ENCODE measurements at places on chromosomes 3 and 15. TPM values are rescaled to one million over a fixed set of nuclear protein-coding genes. Genes with fewer than 3 reads are reported as not detected.

The CCDC51 gene
- total RNA-seq = 12.5 TPM

The CAMP gene
- not detected for total RNA-seq

The SLC51A gene
- 0.92 TPM for total RNA-seq

DNA sequence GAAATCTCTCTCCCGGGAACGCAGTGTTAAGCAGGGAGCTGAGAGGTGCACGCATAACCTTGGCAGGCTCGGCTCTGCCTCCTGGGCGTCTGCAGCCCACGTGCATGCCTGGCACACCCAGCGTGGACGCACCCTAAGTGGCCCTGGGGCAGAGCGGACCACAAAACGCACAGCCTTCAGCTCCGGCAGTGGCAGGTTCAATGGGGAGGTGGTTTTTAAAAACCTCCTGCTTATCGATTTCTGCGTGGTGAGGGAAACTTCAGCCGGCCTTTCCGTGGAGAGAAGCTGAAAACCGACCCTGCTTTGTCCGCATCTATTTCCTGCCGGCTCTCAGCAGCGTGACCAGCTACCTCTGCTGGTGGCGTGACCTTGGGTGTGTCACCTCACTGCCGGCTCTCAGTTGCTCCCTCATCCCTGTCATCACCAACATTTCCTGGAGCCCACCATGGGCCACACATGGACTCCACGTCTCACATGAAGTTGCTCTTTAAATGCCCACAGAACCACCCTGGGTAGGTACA lies 134.8 kb upstream of the MEF2A start:
- H3K27me3 ChIP-seq = no peaks in the 10 kb centered on the region
- peaks cover 23% of the 10 kb centered on the region for H3K4me1 ChIP-seq
- no peak for DNase-seq
- H3K4me3 ChIP-seq = no peak overlapping the region
- no peak overlapping the region for H3K27ac ChIP-seq

GRCh38 chr15:84631706-84632272 lies 22.3 kb downstream of the WDR73 start:
- peak overlapping the region; percentile 88 for H3K27ac ChIP-seq
- DNase-seq = no peak
- H3K4me1 ChIP-seq = peaks cover 21% of the 10 kb centered on the region
- H3K27me3 ChIP-seq = no peaks in the 10 kb centered on the region
- peaks cover 10% of the 10 kb centered on the region for H3K36me3 ChIP-seq
- peak overlapping the region; percentile 63 for H3K4me3 ChIP-seq

- peaks cover 30% of the 10 kb centered on the region for H3K4me1 ChIP-seq
- DNase-seq = peak; percentile 81
- no peaks in the 10 kb centered on the region for H3K36me3 ChIP-seq
- no peaks in the 10 kb centered on the region for H3K27me3 ChIP-seq
- H3K27ac ChIP-seq = no peak overlapping the region
Measured at GRCh38 chr15:78993931-78994530, 49.2 kb upstream of the CTSH start.

- H3K27ac ChIP-seq = no peak overlapping the region
- H3K27me3 ChIP-seq = peaks cover 66% of the 10 kb centered on the region
- H3K36me3 ChIP-seq = no peaks in the 10 kb centered on the region
- no peak overlapping the region for H3K4me3 ChIP-seq
Measured at GRCh38 chr15:74291101-74292071, 55.3 kb downstream of the CCDC33 start.

GRCh38 chr15:39584662-39585388 lies 3.9 kb downstream of the THBS1 start:
- peaks cover 46% of the 10 kb centered on the region for H3K4me1 ChIP-seq
- no peak overlapping the region for H3K27ac ChIP-seq
- no peaks in the 10 kb centered on the region for H3K27me3 ChIP-seq
- DNase-seq = no peak

DNA sequence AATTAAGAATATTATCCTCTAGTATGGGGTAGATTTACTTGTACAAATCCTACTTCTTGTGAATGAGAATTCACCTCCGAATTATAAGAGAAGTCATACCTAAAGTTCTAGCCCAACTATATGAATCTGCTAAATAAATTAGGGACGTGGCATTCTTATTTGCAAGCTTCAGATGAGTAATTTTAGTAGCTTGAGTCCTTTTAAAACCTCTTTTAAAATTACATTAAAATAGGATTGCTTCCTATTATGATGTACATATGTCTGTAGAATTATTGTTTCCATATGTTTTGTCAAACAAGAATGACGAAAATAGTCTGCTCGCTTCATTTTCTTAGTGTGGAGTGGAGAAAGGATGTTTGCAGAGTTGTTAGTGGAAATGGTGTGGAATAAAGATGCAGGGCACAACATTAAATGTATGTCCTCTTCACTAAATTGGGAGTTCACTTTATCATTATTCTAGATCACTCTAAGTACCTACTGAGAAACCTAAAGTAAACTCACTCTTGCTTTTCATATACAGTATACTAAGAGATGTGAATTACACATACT lies 59.4 kb downstream of the CMSS1 start:
- peaks cover 4% of the 10 kb centered on the region for H3K4me1 ChIP-seq
- DNase-seq = no peak
- peak overlapping the region; percentile 96 for H3K27ac ChIP-seq
- H3K4me3 ChIP-seq = no peak overlapping the region
- no peaks in the 10 kb centered on the region for H3K36me3 ChIP-seq
- no peaks in the 10 kb centered on the region for H3K27me3 ChIP-seq

GRCh38 chr3:50194903-50195500 lies 3.6 kb downstream of the GNAT1 start:
- H3K4me1 ChIP-seq = peaks cover 25% of the 10 kb centered on the region
- H3K4me3 ChIP-seq = peak overlapping the region; percentile 18
- no peak overlapping the region for H3K27ac ChIP-seq
- no peaks in the 10 kb centered on the region for H3K36me3 ChIP-seq

DNA sequence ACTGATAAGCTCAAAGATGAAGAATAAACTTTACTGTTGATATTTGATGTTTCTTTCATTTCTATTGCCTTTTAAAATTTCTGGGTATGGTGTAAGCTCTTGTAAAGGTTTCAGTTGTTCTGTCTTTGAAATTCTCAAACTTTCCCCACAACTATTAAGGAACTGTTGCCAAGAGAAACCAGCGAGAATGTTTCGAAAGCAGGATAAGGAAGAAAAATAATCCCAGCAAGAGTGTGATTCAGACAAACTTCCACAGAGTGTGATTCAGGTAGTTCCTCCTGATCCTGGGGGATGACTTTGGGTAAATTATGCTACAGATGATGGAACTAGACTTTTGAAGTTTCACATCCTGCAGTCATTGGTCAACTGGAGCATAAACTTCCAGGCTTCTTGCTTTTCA lies 632.0 kb downstream of the NSUN3 start:
- H3K4me3 ChIP-seq = no peak overlapping the region
- H3K4me1 ChIP-seq = no peaks in the 10 kb centered on the region
- no peaks in the 10 kb centered on the region for H3K27me3 ChIP-seq

The TGM4 gene
- not detected for total RNA-seq

The KCNH8 gene
- 0.29 TPM for total RNA-seq

The RASL12 gene
- 1.3 TPM for total RNA-seq

DNA sequence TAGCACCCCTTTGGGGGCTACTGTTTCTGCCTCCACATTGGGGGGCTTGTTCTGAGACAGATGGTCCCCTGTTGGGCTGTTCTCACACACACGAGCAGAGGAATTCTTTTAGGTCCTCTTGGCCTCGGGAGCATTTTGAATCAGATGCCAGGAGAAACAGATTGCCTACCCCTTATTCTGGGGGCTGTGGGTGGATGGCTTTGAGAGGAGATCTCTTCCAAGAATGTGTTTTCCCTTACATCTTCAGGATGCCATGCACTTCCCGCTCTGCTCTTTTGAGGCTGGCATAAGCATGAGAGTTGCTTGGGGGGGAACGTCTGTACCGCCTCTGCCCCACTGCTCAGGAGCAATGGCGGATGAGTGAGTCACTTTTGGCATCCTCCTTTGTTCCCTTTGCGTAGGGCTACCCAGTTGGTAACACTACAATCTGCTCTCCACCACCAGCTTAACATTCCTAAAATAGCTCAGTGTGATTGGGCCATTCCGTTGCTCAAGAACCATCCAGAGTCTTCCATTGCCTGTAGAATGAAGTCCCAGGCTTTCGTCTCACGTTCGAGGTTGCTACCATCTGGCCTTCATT lies 154.4 kb downstream of the RPLP1 start:
- no peaks in the 10 kb centered on the region for H3K27me3 ChIP-seq
- DNase-seq = no peak
- peaks cover 23% of the 10 kb centered on the region for H3K4me1 ChIP-seq
- H3K4me3 ChIP-seq = no peak overlapping the region
- no peaks in the 10 kb centered on the region for H3K36me3 ChIP-seq

GRCh38 chr3:171797265-171797679 lies 13.0 kb downstream of the PLD1 start:
- DNase-seq = no peak
- H3K4me3 ChIP-seq = no peak overlapping the region
- H3K4me1 ChIP-seq = peaks cover 8% of the 10 kb centered on the region
- H3K27me3 ChIP-seq = no peaks in the 10 kb centered on the region
- H3K27ac ChIP-seq = no peak overlapping the region

DNA sequence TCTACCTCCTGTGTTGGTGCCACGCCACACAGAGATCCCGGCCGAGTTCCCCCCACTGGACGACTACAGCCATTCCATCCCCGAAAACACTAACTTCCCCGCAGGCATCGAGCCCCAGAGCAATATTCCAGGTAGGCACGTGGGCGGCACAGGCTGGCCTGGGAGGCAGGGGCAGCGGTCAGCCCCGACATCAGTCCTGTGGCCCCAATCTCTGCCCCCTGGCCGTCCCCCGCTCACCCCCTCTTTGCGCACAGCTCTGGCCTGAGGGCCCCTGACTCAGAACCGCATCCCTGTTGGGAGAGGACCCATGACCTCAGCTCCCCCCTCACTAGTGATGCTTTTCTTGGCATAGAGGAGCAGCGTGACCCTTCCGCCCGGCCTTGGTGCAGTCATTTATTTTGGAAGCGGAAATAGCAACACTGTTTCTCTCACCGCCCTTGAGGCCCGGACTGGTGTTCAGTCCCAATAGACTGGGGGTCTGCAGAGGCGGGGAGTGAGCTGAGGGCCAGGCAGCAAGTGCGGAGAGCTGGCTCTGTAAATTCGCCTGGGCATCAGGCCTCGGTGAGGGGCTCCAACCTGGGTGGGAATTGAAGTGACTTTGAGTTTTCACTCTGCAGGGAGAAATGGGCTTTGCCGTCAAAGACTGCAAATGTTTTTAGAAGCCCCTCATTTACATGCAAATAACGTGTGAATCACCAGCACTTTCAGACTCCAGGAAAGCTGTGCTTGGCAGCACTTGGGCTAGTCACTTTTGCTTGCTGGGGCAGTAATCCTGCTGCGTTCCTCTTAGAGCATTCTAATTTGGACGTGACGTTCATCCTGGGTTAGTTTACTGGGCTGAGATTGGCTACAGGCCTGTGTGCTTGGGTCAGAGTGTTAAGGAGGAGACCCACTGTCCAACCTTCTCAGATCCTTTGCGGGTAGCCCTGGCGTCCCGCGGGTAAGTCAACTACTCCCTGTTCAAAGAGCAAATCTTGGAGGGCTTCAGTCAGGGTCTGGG lies 88.9 kb downstream of the AAGAB start:
- H3K4me3 ChIP-seq = no peak overlapping the region
- peaks cover 62% of the 10 kb centered on the region for H3K36me3 ChIP-seq
- no peaks in the 10 kb centered on the region for H3K27me3 ChIP-seq
- no peak overlapping the region for H3K27ac ChIP-seq
- DNase-seq = no peak
- peaks cover 43% of the 10 kb centered on the region for H3K4me1 ChIP-seq

DNA sequence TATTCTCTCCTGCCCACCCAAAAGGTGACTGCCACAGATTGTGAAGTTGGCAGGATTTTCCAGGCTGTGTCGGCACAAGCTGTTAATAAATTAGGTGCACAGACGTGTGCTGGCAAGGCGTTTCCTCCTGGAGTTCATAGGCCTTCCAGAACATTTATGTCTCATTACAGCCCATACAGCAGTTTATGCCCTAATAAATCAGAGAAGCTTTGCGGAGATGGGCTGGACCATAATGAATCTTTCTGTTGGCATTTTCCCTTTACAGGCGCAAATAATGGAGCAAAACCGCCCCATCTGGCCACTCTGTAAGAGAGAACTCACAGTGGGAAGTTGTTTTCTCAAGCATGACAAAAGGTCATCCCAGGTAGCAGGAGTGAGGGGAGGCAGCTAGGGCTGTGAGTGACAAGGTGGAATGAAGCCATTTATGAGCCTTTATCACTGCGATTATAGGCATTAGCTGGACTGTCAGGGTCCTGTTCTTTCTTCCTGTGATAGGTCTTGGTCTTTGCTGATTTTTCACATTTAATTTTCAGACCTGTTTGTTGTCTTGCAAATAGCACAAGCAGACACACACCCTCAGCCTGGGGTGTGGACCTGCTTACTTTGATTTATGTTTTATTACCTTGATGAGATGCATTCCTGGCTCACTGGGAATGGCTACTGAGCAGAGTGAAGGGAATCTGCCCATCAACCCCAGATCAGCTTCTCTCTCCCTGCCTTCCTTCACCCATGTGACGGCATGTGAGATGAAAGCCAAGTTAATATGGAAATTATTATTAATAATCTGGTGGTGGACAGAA lies 257.5 kb downstream of the LRTM1 start:
- H3K4me3 ChIP-seq = no peak overlapping the region
- H3K36me3 ChIP-seq = no peaks in the 10 kb centered on the region
- H3K27me3 ChIP-seq = no peaks in the 10 kb centered on the region
- DNase-seq = no peak

DNA sequence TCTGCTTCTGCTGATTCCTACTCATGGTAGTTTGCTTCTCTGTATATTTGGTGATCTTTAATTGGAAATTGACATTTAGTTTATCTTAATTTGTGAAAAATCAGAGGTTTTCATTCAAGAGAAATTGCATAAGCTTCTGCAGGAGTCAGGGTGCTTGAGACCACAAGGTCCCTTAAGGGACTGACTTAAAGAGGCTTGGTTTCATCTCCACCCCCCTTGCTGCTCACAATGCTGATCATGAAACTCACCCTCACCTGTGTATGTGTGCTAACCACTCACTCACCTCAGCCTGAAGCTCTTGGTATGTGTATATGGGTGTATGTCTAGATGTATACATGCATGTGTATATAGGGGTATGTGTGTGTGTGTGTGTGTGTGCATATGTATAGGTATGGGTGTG lies 11.4 kb downstream of the PGPEP1L start:
- no peaks in the 10 kb centered on the region for H3K36me3 ChIP-seq
- H3K4me1 ChIP-seq = no peaks in the 10 kb centered on the region
- H3K27ac ChIP-seq = no peak overlapping the region
- H3K4me3 ChIP-seq = no peak overlapping the region
- no peaks in the 10 kb centered on the region for H3K27me3 ChIP-seq

The SEMA3G gene
- total RNA-seq = 0.45 TPM

The TICRR gene
- total RNA-seq = 1.8 TPM

The CAPN3 gene
- total RNA-seq = 0.29 TPM

GRCh38 chr3:185813691-185814215 lies 11.1 kb downstream of the IGF2BP2 start:
- no peaks in the 10 kb centered on the region for H3K36me3 ChIP-seq
- H3K4me3 ChIP-seq = no peak overlapping the region
- no peaks in the 10 kb centered on the region for H3K4me1 ChIP-seq
- no peaks in the 10 kb centered on the region for H3K27me3 ChIP-seq

GRCh38 chr15:64911311-64912186 lies at the start of gene ANKDD1A:
TSS of gene ANKDD1A (plus strand) at chr15:64911902. CDS start at chr15:64911931, 29 bp downstream.
- H3K27me3 ChIP-seq = peaks cover 9% of the 10 kb centered on the region
- H3K36me3 ChIP-seq = no peaks in the 10 kb centered on the region
- peaks cover 23% of the 10 kb centered on the region for H3K4me1 ChIP-seq
- peak within 1 kb of the TSS; percentile 72 for H3K4me3 ChIP-seq
- H3K27ac ChIP-seq = peak within 1 kb of the TSS; percentile 41
